Effector memory CD8-positive, alpha-beta T cell (primary cell): ENCODE measurements at places on chromosomes 7 and 10.

DNA sequence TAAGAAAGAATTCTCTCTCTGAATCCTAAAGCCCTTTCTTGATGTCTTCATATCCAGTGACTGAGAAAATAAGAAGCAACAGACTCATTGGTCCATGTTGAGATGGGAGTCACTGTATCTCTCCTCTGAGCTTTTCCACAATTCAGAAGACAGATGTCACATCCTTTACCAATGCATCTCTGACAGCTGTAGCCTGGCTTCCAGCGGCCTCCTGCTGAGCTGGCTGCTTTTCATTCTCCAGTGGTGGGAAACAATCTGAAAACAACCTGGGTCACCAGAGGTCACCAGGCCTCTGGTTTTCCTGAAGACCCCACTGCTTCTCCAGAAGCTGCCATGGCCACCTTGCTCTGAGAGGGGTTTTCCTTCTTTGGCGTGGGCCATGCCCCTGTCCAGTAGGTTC is 18.3 kb upstream of the RPA3 start:
- DNase-seq: no peak

DNA sequence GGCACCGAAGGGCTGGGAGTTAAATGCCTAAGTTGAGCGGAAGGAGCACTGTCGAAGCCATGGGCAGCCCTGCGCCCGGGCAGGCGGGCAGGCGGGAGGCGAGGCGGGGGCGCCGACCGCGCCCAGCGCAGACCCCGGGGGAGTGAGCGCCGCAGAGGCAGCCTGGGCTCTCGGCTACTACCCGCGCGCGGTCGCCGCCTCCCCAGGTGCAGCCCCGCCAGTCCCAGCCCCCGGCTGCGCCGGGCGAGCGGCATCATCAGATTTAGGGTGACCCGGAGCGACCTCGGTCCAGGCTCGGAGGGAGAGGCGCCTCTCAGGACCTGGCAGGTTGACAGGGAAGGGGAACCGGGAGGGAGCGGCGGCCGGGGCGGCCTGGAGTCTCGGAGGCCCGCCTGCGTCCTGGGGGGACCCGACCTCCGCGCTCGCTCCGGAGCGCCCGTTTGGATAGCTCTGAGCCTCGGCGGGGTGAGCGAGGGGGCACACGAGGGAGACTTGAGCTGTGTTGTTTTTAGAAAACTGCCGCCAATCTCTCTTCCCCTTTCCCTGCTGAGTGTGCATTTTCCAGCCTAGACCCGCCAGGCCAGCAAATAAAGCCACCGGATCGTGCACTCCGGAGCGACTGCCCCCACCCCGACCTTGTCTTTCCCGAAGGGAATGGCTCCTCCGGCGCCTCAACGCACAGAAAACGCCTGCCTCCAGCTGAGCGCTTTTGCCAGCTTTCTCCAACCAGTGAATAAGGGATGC is 2.3 kb upstream of the NRP1 start:
- DNase-seq: no peak

- DNase-seq: no peak
These were observed 643.1 kb downstream of the PARD3 start for GRCh38 chr10:34171957-34172527.

GRCh38 chr10:3805791-3806461 is 20.9 kb upstream of the KLF6 start:
- peak; percentile 36 for DNase-seq

GRCh38 chr7:45026013-45026412 is 26.0 kb downstream of the CCM2 start:
- no peak for DNase-seq

- DNase-seq: no peak
These were observed 708.4 kb downstream of the POM121L12 start for GRCh38 chr7:53743697-53744402.

- DNase-seq: no peak
These were observed 56.3 kb downstream of the CRTAC1 start for GRCh38 chr10:97974100-97974499.

DNA sequence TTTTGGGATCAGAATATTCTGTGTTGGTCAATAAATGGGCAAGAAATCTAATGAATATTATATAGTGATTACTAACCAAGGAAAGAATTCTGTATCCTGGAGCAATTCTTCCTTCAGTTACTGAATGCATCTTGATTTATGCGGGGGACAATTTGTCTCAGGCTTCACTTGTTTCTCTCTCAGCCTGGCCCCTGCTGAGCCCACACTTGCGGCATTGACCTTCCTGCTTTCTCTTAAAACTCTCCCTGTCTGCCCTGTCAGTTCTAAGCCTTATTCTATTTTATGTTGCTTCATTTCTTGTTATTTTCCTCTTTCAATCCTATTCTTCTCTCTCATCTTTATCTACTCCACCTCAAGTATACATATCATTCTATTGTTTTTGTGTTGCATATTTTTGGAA is 122.1 kb upstream of the TPK1 start:
- no peak for DNase-seq

- DNase-seq: no peak
These were observed 339.9 kb upstream of the ADARB2 start for GRCh38 chr10:2077231-2077630.

DNA sequence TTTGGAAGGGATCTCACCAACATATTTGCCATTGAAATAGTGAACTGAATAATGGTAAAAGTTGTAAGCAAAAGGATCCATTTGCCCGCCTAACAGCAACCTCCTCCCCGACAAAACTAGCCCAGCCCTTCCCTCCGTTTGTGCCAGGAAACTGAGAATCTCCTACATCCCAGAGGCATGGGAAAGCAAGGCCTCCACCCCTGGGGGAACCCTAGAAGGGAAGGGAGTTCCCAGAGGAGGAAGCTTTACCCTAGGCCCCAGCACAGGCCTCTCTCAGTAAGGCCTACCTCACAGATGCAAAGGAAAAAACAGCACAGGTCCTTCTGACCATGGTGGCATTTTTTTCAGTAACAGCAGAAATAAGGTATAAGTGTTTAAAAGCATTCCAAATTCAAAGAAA is 229.7 kb downstream of the ELMO1 start:
- no peak for DNase-seq

DNA sequence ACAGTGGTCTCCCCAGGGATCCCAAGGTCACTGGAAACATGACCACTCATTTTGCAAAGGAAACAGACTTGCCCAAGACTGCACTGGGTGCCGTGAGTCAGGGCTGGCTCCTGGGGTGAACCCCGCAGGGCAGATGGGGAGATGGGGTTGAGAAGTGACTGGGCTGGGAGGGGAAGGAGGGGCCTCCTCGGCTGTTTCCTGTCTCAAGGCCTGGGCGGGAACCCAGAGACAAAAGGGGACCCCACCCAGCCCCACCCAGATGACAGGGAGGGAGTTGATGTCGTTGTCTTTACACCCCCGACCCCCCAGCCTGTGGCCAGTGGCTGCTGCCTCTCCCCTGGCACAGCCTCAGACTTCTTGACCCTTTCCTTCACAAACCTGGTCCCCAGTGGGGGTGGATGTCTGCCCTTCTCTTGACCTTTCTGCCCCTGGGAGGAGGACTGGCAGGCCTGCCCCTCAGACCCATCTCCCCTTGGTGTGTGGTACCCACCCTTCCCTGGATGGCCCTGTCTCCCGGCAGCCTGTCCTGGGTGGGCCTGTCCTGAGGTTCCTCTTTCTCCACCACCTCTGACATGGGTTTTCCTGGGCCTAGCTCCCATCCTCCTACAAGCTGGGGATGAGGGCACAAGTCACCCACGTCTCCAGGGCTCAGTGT is 1.4 kb downstream of the MYO1G start:
- peak; percentile 65 for DNase-seq

DNA sequence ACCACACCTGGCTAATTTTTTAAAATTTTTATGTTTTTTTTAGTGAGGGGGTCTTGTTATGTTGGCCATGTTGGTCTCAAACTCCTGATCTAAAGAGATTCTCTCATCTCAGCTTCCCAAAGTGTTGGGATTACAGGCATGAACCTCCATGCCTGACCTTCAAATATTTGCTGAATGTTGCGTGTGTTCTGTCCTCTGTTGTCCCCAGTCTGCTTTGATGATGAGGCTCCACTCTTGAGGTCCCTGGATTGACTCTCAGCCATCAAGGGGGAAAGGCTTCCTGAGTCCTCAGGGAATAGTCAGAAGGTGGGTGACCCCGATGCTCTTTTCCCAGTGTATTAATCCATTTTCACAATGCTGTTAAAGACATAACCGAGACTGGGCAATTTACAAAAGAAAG is 26.0 kb downstream of the LYZL2 start:
- DNase-seq: no peak

DNA sequence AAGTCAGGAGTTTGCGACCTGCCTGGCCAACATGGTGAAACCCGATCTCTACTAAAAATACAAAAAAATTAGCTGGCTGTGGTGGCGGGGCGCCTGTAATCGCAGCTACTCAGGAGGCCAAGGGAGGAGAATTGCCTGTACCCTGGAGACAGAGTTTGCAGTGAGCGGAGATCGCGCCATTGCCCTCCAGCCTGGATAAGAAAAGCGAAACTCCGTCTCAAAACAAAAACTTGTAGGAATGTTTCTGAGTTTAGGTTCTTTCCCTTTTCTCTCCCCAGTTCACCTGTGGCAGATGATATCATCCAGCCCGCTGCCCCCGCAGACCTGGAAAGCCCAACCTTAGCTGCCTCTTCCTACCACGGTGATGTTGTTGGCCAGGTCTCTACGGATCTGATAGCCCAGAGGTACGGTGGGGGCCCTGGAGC is 138.8 kb upstream of the BTBD16 start:
- no peak for DNase-seq

DNA sequence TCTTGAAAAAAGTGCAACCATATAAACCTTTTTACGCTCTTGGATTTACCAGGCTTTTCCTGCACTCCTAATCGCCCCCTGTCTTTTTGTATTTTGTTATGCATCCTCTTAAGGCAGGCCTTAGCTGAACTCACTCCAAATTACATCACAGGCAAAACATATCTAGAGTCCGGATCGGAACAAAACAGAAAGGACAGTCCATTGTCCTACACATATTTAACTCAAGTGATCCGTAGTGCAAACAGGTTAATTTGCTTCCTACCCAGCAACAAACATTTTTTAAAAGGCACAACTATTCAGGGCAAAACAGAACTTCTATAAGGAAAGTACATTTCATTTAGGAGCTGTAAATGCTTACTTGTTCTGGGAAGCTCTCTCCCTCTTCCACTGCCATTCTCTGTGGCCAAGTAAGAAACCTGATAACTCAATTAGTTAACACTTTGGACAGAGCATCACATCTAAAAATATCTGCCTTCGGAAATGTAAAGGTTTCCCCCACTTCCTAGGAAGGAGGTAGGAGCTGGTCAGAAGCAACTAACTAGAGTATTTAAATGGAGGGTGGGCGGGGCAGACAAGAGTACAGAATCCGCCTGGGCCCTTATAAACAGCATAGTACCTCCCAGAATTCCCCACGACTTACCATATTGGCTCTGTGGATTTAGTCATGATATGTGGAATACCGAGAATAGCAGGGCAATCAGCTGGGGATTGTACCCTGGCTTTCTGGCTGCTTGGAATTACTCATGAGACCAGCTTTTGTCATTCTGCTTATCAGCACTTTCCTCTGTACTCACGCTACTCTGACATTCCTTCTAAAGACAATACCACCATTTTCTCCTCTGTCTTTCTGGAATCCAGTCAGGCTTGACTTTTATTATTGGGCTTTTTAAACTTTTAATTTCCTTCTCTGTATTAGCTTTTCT is 89.5 kb downstream of the ANK3 start:
- no peak for DNase-seq

DNA sequence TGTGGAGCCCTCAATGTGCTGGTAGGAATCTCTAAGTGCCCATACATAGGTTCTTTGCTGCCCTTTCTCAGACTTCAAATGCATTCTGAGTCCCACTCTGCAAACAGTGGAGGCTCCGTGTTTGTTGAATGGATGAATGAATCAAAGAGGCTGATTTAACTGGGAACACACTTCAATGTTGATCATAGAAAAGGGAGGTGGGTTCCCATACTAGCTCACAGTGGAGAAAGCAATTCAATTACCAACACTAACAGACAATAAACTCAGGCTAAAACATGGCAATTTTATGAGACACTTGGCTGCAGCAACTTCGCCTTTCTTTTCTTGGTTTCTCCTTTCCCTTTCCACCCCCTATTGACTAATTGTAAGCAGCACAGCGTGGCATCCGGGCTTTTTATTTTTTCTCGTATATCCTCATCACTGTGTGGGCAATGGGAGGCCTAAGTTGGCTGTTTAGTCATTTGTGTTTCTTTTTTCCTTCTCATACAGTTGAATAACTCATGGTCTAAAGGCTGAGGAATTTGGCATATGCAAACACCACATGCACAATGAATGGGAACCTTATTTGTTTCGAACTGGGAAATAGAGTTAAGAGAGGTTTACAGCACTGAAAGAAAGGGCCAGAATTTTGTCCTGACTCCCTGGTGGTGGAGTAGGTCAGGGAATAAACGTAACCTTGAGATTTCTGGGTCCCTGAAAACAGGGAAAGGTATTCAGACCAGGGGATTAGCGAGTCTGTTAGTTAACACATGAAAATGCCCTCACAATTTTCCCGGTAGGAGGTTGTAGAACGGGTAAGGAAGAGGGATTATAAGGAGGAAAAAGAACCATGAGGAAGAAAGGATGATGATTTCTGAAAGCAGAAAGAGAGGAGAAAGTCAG is 858.5 kb downstream of the KCNMA1 start:
- DNase-seq: no peak

DNA sequence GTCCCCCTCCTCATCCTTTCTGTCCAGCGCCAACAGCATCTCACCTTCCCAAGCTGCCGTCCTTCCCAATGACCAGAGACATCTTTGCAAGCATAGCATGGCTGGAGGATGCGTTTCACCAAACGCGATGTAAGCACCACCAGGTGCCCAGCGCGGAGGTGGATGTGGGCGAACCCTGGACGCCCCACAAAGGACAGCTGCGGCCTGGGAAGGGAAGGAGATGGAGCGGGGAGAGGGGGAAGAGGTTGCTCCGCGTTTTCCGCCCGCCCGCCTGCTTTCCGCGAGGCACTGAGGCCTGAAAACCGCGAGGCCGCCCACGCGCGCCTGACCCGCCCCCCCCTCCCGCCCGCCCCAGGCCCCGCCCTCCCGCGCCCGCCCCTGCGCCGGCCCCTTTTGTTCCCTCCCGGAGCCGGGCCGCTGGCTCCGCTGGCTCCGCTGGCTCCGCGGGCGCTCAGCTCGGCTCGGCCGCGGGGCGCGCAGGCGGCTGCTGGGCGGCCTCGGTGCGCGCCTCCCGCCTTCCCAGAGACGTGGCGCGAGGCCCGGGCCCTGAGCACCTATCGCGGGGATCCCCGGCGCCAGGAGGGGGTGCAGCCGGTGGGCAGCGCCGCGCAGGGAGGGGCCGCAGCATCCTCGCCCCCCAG is at the start of gene CLIP2:
TSS of gene CLIP2 (plus strand) at position 390 of the 641 bp plus-strand sequence. CDS start 28,140 bp downstream, outside the sequence.
- peak; percentile 61 for DNase-seq

- no peak for DNase-seq
These were observed 22.1 kb upstream of the ENO4 start for GRCh38 chr10:116827214-116827671.

GRCh38 chr7:93941945-93942344 is 20.4 kb downstream of the GNG11 start:
- no peak for DNase-seq

DNA sequence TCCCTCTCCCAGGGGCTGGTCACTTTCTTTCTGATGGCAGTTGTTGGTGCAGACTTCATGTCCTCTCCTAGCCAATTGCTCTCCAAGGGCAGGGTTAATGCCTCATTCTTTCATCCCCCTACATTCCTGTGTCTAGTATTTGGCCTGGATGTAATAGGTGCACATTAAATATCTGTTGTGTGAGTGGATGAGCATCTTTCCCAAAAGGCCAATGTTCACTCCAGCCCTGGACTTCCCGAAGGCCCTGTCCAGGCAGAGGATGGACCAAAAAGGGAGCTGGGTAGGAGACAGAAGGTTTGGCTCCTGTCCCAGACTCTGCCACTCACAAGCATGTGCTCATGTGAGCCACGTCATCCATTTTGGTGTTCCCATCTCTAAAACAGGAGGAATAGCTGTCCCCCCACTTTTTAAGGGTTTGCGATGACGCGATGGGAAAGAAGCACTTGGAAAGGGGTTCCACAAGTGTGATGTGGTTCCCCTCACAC is 47.5 kb downstream of the RGS10 start:
- DNase-seq: no peak
